ENCODE measurements at places on chromosomes 2 and 18.

DNA sequence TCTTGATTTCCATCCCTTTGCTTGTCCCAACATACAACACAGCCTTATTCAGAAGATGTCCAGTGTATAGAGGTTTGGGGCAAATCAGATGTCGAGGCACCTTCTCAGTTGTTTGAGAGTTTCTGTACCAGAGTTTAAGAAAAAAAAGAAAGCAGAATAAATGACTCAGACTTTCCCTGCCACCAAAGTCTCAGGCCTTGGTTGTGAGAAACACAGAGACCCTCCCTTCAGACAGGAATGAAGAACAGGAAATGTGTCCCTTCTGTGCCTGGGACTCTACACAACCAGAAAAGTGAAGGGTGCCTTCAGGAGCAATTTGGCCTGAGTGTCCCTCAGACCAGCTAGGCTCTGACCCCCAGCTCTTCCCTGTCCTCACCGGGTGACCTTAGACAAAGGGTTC is 37.3 kb upstream of the REL start:
- DNase-seq = no peak

- DNase-seq = no peak
Observed at GRCh38 chr18:12491611-12492435, 84.1 kb downstream of the PRELID3A start.

DNA sequence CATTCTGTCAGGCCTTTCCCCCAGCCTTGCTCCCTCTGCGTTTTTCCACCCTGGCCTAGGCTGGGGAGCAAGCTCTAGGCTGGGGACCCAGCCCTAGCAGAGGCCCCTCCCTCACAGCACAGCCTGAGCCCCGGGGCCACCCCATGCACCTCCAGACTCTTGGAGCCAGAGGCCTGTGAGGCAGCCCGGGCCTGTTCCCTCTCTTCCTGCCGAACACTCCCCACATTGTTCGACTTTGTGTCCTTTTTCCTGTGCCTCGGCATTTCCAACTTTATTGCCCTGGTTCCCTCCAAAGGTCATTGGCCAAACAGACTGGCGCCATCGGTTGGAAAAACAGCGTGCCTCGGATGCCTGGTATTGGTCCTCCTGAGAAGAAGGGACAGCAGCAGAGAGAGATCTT is 79.7 kb downstream of the HS1BP3 start:
- no peak for DNase-seq

- DNase-seq = no peak
Observed at GRCh38 chr18:54734059-54734458, 94.2 kb upstream of the RAB27B start.

GRCh38 chr2:111618226-111618977 is 265.6 kb downstream of the ANAPC1 start:
- no peak for DNase-seq

DNA sequence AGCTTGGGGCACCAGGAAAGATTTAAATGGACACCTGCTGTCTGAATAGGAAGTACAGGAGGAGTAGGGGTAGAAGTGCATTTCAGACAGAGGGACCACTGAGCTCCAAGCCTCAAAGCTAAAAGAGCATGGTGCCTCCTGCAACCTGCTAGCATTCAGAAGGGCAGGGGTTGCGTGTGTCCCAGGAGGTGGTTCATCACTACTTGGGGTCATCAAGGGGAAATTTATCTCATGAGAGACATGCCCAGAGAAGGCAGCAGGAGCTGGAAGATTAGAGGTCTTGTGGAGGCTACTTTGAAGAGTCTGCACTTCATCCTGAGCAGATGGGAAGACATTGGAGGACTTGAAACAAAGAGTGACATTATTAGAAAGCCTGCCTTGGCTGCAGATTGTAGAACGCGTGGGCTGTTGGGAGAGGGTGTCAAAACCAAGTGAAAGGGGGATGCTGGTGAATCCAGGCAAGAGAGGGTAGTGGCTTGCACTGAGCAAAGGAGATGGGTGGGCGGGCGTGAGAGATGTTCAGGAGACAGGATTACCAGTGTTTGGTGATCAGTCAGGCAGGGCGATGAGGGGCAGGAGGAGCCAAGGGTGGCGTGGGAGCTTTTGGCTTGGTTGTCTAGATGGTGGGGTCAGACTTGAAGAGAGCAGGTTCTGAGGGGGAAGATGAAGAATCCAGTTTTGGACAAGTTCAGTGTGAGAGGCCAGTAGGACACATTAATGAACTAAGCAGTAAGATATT is 154.0 kb downstream of the DYSF start:
- no peak for DNase-seq

DNA sequence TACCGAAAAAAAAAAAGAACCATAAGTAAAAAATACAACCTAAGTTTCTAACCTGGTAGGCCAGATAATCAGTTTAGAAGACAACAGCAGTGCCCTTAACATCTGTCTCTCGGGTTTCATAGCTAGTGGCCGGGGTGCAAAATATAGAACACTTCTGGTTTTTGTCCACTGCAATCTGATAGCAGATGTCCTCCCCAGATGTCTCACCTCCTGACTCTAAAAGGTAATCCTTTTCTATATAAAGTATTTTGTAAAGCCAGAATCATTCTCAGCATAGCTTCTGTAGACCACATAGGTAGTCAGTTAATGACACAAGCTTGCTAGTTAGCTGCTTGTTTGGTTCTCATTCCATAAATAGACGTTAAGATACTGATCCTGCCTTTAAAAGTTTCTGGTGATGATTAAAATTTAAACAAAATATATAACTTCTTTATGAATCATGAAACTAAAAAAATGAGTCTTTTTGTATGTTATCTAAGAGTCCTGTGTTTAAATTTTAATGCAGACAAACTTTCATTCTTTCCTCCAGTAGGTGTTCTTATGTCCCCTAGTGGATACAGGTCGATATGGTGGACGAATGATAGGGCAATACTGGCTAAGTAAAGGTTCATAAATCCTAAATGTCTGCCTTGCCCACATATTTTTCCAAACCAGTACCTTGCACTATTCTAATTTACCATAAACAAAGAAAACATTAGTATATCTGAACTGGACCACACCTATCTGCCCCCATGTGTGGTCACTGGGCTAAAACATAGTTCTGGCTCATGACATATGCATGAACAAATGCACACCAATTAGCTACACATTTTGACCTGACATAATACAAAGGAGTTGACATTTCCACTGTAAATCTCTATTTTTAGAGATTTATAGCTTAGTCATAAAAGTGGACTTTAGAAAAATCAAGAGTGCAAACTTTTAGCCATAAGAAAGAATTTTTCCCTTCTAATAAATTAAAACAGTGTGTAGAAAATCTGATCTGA is 171.0 kb downstream of the SRBD1 start:
- no peak for DNase-seq

DNA sequence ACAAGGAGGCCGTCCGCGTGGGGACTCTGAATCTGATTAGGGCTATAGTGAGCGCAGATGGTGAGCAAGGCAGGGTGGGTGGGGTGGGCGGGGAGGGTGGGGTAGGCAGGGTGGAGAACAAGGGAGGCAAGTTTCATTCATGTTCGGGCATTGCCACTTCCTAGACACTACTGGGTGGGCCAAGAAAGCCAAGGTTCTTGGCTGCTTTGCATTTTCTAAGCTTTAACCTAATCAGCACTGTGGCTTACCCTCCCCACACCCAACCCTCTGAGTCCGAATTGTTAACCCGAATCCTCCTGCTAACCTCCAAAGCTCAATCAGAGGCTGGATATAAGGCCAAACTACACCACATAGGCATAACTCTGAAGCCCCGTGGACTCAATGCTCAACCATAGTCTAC is 18.1 kb downstream of the MROH2A start:
- DNase-seq = no peak

DNA sequence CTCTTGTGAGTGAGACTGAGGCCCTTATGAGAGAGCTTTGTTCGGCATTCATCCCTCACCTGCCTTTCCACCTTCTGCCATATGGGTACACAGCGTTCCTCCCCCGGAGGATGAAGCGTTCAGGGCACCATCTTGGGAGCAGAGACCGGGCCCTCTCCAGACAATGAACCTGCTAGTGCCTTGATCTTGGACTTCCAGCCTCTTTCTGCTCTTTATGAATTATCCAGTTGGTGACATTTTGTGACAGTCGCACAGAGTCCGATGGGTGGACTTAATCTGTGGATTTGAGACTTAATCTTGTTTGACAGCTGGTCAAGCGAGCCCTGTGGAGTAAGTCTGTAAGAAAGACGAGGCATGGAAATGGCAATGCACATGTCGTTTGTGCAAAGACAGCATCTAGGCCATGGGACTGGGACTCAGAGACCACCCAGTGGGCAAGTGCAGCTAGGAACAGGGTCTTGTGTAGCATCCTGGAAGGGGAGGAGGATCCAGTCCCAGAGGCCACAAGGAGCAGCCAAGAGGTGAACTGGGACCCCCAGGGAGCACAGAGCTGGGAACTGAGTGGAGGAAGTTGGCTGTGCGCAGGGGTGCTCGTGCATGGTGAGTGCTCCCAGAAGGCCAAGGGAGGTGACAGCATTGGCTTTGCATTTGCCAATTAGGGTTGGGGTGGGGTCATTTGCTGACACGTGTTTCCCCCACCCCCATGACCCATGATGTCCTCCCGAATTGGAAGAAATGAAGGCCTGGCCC is 69.5 kb upstream of the HDAC4 start:
- no peak for DNase-seq

DNA sequence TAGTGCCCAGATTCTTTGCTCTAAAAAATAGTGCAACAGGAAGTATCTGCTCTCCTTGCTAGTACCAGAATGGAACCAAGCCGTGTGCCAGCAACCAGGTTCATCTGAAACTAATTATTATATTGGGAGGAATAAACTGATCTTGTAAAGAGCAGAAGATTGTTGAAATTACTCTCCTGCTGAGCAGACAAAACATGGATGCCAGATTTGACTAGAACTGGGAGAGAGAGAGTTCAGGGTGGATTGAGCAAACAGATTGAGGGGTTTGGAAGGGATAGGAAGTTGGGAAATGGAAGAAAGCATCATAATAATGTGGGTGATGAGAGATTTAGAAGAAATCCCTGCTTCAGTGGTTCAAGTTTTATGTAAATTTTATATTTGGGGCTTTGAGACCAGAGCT is 160.1 kb upstream of the RASGRP3 start:
- no peak for DNase-seq

GRCh38 chr2:54468673-54469072 is 12.5 kb downstream of the SPTBN1 start:
- DNase-seq = no peak

DNA sequence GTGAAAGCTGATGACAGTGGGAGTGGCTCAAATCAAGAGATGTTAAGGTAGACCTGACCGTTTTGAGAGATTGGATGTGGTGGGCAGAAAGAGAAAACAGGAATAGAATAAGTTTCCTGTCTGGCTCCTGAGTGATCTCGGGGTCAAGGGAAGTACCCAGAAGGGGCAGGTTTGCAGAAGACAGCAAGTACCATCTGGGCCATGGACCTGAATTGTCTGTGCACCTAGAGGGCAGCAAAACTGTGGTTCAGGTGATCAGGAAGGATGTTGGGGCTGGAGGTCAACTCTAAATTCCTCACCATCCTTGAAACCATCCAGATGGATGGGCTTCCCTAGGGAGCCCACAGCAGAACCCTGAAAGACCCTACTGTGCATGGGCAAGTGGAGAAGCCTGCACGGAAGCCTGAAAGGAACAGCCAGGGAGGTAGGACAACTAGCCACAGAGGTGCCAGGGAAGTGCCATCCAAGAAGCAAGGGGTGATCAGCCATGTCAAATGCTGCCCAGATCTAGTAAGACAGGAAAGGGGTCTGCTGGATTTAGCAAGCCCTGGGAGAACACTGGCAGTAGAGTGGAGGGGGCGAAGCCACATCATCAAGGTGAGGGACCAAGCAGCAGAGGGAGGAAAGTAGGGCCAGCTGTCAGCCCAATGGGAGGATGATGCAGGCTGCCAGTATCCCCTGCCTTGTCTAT is 8.0 kb downstream of the TEX261 start:
- DNase-seq = no peak

DNA sequence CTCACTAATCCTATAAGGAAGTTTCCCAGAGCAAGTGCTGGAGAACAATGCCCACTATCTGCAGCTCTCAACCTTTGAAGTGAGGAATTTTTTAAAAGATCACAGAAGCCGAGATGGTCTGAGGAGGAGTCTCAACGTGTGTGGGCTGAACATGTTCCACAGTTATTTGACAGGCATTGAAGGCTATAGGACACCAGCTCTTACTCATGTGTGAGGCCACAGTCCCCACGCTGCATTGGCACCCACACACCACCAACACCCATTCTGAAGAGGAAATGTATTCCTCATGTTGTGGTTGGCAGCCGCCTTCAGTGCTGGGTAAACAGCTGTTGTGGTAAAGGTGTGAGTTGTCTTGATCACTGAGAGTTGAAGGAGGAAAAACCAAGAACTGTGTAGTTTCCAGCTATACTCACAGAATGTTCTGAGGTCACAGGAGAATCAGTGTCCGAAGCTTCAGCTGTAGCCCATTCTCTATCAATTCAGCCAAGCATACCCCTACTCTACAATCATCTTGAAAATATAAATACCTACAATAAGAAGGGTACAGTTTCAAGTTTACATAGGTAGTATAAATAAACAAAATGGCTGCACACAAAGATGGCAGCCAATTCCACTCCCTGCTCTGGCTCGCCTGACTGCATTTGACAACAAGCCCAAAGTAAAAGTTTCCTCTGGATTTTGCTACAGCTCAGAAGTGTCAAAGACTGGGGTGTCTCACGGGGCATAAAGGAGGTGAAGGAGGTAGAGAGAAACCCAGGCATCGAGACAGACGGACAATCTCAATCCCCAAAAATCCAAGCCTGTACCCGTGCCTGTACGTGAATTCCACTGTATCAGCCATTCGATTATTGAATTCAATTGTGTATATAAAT is 12.1 kb downstream of the CD226 start:
- DNase-seq = peak; percentile 70

GRCh38 chr18:56919190-56919589 is 227.7 kb upstream of the BOD1L2 start:
- no peak for DNase-seq

GRCh38 chr2:57622009-57622408 is 424.6 kb upstream of the VRK2 start:
- DNase-seq = no peak

- DNase-seq = no peak
Observed at GRCh38 chr2:148553332-148553887, 91.1 kb upstream of the EPC2 start.
